Pancreas (tissue), 10 donors: ENCODE measurements at places on chromosomes 16 and 17. TPM values are rescaled to one million over a fixed set of nuclear protein-coding genes. Genes with fewer than 3 reads are reported as not detected.

- no peak for DNase-seq
- H3K4me3 ChIP-seq, result no peak overlapping the region
- no peak overlapping the region for H3K27ac ChIP-seq
- H3K4me1 ChIP-seq, result no peaks in the 10 kb centered on the region
- H3K27me3 ChIP-seq, result no peaks in the 10 kb centered on the region
These were observed 88.5 kb downstream of the ZNF18 start for GRCh38 chr17:11908711-11909146.

DNA sequence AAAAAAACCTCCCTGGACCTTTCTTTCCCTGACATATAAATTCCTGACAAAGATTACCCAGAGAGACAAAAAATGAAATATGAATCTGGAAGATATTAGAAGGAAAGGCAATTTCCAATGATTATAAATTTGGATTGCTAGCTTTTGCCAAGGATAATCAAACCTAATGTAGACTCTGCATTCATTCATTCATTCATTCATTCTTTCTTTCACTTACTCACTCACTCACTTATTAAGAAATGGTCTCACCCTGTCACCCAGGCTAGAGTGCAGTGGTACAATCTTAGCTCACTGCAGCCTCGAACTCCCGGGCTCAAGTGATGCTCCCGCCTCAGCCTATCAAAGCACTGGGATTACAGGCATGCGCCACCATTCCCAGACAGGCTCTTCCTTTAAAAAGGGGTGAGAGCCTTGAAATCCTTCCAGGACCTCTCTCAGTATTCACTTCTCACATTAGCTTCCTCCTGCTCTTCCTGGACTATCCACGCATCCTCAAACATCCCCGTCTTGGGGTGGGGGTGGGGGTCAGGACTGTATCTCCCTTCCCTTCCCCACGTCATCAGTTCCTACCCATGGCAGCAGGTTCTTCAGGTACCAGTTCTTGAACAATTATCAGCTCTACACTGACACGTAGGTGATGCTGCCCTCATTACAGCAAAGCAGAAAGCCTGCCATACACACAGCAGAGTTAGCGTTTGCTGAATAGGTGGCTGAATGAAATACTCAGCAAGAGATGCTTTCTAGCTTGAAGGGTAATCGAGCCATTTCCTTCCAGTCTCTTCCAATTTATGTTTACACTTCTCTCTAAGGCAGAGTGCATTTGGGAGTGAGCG is 19.8 kb downstream of the PRPSAP1 start:
- DNase-seq, result no peak
- no peak overlapping the region for H3K27ac ChIP-seq
- peaks cover 11% of the 10 kb centered on the region for H3K36me3 ChIP-seq
- no peaks in the 10 kb centered on the region for H3K27me3 ChIP-seq

- peak overlapping the region; percentile 90 for H3K4me3 ChIP-seq
- peak; percentile 84 for DNase-seq
- H3K36me3 ChIP-seq, result peaks cover 13% of the 10 kb centered on the region
These were observed 827 bp downstream of the CDK10 start for GRCh38 chr16:89687092-89687940.

GRCh38 chr16:637081-638018 is 1.2 kb upstream of the METTL26 start:
- peak overlapping the region; percentile 92 for H3K27ac ChIP-seq
- no peaks in the 10 kb centered on the region for H3K36me3 ChIP-seq
- H3K4me1 ChIP-seq, result peaks cover 10% of the 10 kb centered on the region
- H3K27me3 ChIP-seq, result no peaks in the 10 kb centered on the region

GRCh38 chr16:87451563-87452210 is 41.1 kb downstream of the ZCCHC14 start:
- H3K4me1 ChIP-seq, result no peaks in the 10 kb centered on the region
- H3K27me3 ChIP-seq, result no peaks in the 10 kb centered on the region
- no peaks in the 10 kb centered on the region for H3K36me3 ChIP-seq
- no peak overlapping the region for H3K27ac ChIP-seq
- no peak for DNase-seq

GRCh38 chr17:48630009-48630924 is 4.1 kb upstream of the HOXB9 start:
- H3K4me1 ChIP-seq, result peaks cover 3% of the 10 kb centered on the region
- H3K27me3 ChIP-seq, result peaks cover 4% of the 10 kb centered on the region
- H3K4me3 ChIP-seq, result no peak overlapping the region

DNA sequence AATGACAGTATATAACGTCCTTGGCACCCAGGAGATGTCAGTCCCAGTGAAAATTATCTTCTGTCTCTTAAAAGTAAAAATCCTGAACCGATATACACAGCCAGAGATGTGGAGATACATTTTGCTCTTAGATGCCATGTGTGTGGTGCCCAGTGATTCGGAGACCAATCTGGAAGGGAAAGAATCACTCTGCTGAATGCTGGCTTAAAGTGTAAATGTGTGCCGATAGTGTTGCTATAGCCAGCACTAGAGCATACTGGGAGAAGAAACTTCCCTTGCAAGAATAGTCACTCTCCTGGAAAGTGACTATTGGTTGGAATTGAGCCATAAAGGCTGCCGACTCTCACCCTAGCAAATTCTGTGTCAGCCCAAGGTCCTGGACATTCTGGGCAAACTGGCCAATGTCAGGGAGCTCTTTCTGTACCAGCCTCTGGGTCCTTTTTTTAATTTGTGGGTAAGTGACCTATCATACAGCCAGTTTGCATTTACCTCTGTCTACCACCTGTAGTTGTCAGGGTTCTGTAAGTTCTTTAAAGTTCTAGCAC is 44.2 kb upstream of the HNF1B start:
- H3K27me3 ChIP-seq, result no peaks in the 10 kb centered on the region
- no peak overlapping the region for H3K4me3 ChIP-seq
- H3K4me1 ChIP-seq, result peaks cover 8% of the 10 kb centered on the region
- DNase-seq, result no peak

GRCh38 chr16:47721006-47721637 is 260.0 kb downstream of the PHKB start:
- no peak overlapping the region for H3K4me3 ChIP-seq
- DNase-seq, result no peak
- no peaks in the 10 kb centered on the region for H3K27me3 ChIP-seq
- no peak overlapping the region for H3K27ac ChIP-seq
- no peaks in the 10 kb centered on the region for H3K4me1 ChIP-seq

- H3K4me1 ChIP-seq, result no peaks in the 10 kb centered on the region
- H3K4me3 ChIP-seq, result no peak overlapping the region
- H3K27me3 ChIP-seq, result no peaks in the 10 kb centered on the region
- no peaks in the 10 kb centered on the region for H3K36me3 ChIP-seq
- peak overlapping the region; percentile 63 for H3K27ac ChIP-seq
These were observed 15.1 kb upstream of the CIBAR2 start for GRCh38 chr16:85127379-85127723.

DNA sequence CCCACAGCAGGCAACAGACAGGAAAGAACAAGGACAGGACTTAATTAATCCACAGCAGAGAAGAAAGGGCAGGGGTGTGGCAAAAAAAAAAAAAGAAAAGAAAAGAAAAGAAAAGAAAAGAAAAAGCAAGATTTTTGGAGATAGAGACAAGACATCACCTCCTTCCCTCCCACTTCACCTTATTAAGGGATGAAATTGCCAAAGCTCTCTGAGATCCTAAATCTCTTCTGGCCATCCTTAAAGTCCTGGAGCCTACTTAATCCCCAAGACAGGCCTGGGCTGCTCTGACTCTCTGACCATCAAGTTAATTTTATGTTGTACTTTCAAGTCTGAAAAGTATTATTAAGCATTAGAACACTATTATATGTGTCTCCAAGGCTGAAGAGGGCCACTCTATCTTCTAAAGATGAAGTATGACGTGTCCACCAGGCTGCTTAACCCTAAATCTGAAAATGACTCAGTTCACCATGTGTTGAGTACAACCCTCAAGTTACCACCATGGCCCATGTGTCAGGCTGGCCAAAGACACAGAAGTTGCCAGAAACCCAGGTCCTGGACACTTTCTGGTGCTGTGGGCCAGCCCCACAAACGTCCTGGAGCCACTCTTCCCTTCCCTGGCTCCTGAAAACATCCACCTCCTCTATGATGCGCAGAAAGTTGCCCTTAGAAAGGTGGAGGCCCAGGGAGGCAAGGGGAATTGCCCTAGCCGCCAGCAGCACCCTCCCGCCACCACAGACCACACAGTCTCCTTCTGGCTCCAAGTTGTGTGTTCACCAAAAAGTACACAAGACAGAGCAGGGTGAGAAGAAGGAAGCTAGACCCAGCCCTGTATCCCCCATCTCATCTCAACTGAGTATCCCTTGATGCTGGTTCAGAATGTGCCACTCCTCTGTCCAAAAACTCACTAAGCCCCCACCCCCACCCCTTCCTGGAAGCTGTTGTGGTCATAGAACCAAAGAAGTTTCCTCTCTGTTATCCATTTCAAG is 2.7 kb downstream of the SOCS1 start:
- H3K27me3 ChIP-seq, result no peaks in the 10 kb centered on the region
- H3K36me3 ChIP-seq, result no peaks in the 10 kb centered on the region
- H3K27ac ChIP-seq, result no peak overlapping the region
- H3K4me1 ChIP-seq, result peaks cover 9% of the 10 kb centered on the region
- H3K4me3 ChIP-seq, result peak overlapping the region; percentile 72

GRCh38 chr17:46262271-46262670 is 32.7 kb upstream of the LRRC37A start:
- no peaks in the 10 kb centered on the region for H3K4me1 ChIP-seq
- H3K4me3 ChIP-seq, result no peak overlapping the region
- H3K36me3 ChIP-seq, result no peaks in the 10 kb centered on the region
- H3K27me3 ChIP-seq, result no peaks in the 10 kb centered on the region
- DNase-seq, result no peak
- no peak overlapping the region for H3K27ac ChIP-seq

DNA sequence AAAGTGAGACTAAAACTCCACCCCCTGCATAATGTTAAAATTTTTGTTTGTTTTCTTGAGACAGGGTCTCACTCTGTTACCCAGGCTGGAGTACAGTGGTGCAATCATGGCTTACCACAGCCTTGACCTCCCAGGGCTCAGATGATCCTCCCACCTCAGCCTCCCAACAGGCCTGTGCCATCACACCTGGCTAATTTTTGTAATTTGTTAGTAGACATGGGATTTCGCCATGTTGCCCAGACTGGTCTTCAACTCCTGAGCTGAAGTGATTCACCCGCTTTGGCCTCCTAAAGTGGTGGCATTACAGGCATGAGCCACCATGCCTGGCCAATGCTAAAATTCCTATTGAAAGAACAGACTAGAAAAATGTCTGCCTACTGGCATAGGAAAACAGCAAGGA is 103.8 kb downstream of the TRIM37 start:
- H3K27ac ChIP-seq, result no peak overlapping the region
- no peak for DNase-seq
- H3K4me1 ChIP-seq, result no peaks in the 10 kb centered on the region

DNA sequence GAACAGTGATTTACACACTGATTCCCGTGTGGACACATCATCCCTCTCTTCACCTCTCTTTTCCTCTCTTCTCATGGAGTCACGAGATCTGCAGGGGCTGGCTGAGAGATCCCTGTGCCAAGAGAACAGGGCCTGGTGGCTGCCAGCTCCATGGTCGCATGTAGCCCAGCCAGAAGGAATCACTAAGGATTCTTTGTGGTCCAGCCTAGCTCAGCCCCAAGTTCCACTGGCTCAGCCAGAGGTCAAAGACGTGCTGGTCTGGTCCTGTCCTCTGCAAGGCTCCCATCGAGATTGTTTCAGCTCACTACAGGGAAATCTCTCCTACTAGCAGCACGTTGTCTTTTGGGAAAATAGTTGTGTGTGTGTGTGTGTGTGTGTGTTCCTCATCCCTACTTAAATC is 66.4 kb downstream of the NDEL1 start:
- H3K36me3 ChIP-seq, result no peaks in the 10 kb centered on the region
- DNase-seq, result no peak
- H3K4me1 ChIP-seq, result no peaks in the 10 kb centered on the region
- no peak overlapping the region for H3K27ac ChIP-seq

DNA sequence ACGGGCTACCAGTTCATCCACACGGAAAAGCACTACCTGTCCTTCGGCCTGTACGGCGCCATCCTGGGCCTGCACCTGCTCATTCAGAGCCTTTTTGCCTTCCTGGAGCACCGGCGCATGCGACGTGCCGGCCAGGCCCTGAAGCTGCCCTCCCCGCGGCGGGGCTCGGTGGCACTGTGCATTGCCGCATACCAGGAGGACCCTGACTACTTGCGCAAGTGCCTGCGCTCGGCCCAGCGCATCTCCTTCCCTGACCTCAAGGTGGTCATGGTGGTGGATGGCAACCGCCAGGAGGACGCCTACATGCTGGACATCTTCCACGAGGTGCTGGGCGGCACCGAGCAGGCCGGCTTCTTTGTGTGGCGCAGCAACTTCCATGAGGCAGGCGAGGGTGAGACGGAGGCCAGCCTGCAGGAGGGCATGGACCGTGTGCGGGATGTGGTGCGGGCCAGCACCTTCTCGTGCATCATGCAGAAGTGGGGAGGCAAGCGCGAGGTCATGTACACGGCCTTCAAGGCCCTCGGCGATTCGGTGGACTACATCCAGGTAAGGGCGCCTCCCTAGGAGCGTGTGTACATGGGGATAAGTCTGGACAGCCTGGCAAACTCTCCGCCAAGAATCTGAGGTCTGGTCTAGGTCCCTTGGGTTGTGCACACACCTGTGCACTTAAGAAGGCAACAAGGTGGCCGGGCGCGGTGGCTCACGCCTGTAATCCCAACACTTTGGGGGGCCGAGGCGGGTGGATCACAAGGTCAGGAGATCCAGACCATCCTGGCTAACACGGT is 4.2 kb downstream of the HAS3 start:
- peaks cover 9% of the 10 kb centered on the region for H3K4me1 ChIP-seq
- H3K27ac ChIP-seq, result no peak overlapping the region
- H3K27me3 ChIP-seq, result no peaks in the 10 kb centered on the region
- no peak overlapping the region for H3K4me3 ChIP-seq

DNA sequence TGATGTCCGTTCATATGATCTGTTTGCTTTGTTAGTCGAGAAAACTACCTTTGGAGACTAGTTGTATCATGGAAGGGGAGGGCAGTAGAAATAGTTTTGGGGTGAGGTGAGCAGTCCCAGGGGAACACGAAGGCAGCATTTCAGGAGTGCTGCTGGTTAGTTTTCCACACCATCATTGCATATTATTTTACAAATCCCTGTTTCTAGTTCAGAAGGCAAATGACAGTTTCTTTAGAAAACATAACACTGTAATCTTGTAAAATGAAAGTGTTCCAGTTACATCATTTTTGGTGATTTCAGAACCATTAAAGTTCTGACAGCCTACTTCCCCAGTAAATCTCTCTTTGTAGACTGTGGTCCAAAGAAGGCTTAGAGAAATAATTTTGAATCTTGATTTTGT is 25.4 kb downstream of the BANP start:
- H3K4me3 ChIP-seq, result no peak overlapping the region
- H3K27me3 ChIP-seq, result no peaks in the 10 kb centered on the region
- H3K4me1 ChIP-seq, result no peaks in the 10 kb centered on the region
- no peak for DNase-seq

The TRPV3 gene
- 0.53 TPM for total RNA-seq

The ARHGDIG gene
- total RNA-seq, result 24.4 TPM

The RRAD gene
- total RNA-seq, result 0.51 TPM

The OXLD1 gene
- 11.1 TPM for total RNA-seq

The KRTAP16-1 gene
- total RNA-seq, result not detected

The SLC22A31 gene
- total RNA-seq, result 33.8 TPM
